ENCODE measurements at places on chromosomes 6 and 20.

- no peak for DNase-seq
Measured at GRCh38 chr6:24987446-24988115, 51.8 kb upstream of the RIPOR2 start.

- DNase-seq = peak; percentile 15
Measured at GRCh38 chr20:3330046-3330741, 77.3 kb downstream of the DNAAF9 start.

- peak; percentile 62 for DNase-seq
Measured at GRCh38 chr6:14658886-14659561, 541.5 kb downstream of the CD83 start.

DNA sequence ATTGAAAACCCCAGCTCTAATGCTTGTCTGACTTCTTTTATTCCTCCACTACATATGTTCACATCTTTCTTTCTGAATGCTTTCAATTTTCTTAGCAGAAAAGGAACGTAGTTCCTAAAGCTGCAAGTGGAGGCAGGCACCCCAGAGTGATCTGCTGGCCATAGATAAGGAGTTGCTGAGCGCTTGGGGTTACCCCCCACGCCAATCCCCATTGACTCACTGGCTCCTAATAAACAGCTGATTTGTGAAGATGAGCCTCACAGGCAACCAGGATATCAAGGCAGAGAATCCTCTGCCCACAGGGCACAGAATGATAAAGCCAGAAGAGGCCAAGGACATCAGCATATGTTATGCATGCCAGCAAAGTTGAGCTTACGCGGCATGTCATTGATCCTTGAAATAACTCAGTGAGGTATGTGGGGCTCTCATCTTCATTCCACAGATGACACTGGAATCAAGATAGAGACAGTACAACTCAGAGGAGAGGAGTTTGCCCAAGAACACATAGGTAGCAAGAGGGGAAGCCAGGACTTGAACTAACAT, 129.1 kb upstream of the PTPRT start:
- DNase-seq = no peak

GRCh38 chr6:3165631-3166534, 8.5 kb upstream of the TUBB2A start:
- peak; percentile 72 for DNase-seq

- DNase-seq = no peak
Measured at GRCh38 chr20:41900201-41900691, 282.1 kb upstream of the CHD6 start.

GRCh38 chr6:141472162-141472928, 660.4 kb upstream of the GJE1 start:
- no peak for DNase-seq

DNA sequence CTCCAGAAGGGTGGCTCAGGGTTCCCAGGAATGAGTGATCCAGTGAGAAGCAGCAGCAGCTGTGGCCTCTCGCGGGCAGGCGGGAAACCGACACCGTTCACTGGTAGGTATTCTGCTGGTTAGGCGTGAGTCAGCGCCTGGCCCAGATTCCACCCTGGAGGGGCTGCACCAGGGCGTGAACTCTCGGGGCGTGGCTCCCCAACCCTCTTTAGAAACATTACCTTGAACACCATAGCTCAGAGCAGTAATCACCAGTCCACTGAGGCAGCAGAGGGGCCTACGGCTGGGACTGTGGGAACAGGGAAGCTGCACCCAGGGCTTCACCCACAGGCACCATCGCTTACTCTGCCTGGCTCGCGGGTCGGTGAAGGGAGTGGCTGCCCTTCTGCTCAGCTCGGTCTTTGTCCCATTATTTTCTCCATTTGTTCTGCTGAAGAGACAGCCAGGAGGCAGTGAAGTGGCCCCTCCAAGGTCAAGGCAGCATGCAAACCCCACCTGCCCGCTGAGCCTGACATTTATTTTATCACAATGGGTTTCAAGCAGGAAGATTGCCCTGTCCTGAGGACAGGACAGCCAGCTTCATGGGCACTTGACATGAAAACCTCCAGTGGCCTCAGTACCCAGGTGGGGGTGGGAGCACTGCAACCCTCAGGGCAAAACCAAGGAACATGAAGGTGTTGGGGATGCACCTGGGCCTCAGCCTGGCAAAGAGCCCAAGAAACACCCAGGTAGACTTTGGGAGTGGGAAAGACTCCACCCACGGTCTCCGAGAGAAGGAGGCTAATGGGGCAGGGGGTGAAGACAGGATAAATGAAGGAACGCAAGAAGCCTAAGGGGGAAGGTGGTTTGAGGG, 51.0 kb upstream of the CD93 start:
- no peak for DNase-seq

DNA sequence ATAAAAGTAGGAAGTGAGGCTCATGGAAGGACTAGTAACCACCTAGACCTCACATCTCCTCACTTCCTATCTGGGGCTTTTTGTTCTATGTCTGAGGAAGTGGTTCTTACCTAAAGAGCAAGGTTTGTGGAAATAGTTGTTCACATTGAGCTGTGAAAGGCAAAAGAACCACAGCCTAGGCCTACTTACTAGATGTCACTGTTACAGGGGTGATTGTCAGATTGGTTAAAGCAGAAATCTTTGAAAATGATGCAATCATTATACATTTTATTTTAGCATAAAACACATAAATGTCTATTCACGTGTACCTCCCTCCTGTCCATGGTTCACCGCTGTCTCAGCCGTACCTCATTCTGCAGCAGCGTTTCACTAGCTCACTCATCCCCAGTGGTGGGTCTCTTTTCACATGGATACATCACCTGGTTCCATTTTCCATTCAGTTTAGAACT, 268.8 kb downstream of the TMEM242 start:
- DNase-seq = no peak

- DNase-seq = no peak
Measured at GRCh38 chr6:1153696-1154245, 158.1 kb upstream of the FOXQ1 start.

DNA sequence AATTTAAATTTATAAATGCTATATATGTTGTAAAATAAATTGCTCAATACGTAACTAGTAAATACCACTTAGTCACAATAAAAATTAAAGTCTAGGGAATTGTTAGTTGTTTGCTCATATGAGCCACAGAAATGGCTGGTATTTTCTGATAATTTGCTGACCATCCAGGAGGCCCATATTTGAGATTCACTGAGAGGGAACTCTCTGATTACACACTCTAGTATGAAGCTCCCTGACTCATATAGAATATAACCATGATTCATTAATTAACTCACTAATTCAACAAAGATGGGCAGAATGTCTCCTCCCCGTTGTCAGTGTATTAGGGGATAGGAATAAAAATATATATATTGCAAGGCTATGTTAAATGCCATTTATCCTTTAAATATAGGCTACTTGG, 46.6 kb upstream of the TMEM30A start:
- peak; percentile 96 for DNase-seq

- peak; percentile 56 for DNase-seq
Measured at GRCh38 chr20:54067606-54068174, 2.7 kb downstream of the BCAS1 start.

DNA sequence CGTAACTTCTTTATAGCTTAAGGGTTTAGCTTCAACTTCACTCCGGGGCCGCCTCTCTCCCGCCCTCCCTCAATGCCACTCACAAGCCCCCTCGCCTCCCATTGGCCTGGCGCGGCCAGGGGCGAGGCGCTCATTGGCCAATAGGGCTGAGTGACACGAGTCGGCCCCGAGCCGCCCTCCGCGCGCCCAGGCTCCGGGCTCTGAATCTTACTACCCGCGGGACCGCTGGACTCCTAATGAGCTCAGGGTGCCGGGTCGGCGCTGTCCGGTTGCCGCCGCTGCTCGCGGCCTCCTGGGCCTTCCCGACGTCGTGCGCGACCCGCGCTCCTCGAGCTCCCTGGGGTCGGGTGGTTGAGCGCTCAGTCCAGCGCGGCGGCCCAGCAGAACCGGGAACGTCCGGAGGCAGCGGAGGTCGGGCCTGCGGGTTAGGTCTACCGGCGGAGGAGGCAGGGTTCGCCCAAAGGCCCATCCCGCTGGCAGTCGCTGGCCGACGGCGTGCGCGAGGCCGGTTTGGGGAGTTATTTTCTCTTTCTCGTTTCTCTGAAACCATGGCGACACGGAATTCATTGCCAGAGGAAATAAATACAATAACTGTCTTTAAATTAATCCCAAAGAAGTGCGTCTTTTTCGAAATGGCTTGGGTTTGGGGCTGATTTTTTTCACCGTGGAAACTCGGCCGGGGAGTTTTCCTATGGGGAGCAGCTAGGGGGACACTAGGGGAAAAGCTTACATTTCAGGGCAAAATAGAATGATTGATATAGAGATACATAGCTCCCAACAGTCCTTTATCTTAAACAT, at the start of gene SIM1:
SIM1 (minus strand) TSS at position 19 of the 798 bp plus-strand sequence. CDS start 1,453 bp downstream, outside the sequence.
- peak; percentile 96 for DNase-seq

- no peak for DNase-seq
Measured at GRCh38 chr20:49969946-49970345, 12.8 kb upstream of the SNAI1 start.

DNA sequence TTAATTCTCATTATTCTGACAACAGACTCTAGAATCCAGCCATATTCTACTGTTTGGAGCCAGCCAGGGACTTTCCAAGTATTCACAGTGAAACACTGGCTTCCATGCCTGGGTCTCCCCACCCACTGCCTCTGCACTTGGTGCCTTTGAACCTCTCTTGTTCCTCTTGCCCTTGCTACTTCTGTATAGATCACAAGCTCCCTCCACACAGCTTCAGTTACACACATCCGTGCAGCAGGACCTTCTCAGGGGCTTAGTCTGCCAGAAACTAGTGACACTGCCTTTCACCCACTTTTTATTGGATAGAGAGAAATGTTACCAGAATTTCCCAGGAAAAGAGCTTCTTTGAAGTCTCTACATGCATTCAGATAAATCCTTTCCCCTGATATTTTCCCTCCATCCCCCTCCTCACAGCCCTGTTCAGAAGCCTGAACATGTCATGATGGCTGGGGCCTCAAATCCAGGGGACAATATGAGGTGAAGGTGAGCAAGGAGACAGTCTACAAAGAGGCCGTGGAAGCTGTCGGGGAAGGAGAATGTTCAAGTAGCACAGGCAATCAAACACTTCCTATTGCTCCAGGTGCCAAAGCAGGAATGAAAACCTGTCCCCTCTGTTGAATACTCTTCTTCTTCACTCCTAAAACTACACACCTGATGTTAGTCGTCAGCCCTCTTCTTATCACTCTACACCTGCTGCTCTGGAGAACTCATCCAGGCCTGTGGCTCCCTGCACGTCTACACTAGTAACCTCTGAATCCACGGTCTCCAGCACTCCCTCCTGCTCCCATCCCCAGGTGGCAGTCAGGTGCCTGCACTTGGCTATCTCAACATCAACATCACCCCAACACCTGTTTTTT, 20.2 kb upstream of the HLA-DOA start:
- no peak for DNase-seq

GRCh38 chr6:551405-551804, 105.5 kb downstream of the HUS1B start:
- DNase-seq = peak; percentile 46

DNA sequence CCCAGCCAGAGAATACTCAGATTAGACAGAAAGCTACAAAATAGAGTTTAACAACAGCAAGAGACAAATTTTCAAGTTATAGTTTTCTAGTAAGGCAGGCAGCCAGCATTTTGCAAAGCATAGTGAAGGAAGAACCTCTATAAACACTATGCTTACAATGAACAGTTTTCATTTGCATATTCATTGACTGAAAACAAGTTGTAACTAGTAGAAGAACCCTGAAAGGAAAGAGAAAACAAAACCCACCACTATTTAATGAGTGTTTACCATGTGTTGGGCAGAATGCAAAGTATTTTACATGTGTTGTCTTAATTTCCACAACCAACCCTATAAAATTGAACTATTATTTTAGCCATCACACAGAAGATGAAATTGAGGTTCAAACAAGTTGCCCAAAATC, 196.1 kb downstream of the UBE3D start:
- DNase-seq = no peak

DNA sequence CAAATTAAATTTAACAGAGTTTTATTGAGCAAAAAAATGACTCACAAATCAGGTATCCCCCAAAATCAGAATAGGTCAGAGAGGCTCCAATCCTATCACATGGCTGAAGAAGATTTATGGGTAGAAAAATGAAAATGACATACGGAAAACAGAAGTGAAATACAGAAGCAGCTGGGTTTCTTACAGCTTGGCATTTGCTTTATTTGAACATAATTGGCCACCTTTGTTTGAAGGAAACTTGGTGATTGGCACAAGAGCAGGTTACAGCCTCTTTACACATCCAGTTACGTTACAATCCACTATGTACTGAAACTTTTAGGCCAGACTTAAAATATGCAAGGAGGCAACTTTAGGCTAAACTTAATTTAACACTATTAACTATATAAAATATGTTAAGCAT, 11.7 kb upstream of the TREM2 start:
- no peak for DNase-seq

GRCh38 chr6:149169761-149170511, 147.6 kb upstream of the TAB2 start:
- no peak for DNase-seq

DNA sequence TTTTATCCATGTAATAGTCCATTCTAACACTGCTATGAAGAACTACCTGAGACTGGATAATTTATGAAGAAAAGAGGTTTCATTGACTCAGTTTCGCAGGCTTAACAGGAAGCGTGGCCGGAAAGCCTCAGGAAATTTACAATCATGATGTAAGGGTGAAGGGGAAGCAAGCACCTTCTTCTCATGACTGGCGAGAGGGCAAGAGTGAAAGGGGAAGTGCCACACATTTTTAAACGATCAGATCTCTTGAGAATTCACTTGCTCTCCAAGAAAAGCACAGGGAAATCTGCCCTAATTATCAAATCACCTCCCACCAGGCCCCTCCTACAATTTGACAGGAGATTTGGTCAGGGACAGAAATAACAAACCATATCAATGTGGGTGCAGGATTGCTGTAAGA, 859.7 kb downstream of the EPHA7 start:
- DNase-seq = no peak

DNA sequence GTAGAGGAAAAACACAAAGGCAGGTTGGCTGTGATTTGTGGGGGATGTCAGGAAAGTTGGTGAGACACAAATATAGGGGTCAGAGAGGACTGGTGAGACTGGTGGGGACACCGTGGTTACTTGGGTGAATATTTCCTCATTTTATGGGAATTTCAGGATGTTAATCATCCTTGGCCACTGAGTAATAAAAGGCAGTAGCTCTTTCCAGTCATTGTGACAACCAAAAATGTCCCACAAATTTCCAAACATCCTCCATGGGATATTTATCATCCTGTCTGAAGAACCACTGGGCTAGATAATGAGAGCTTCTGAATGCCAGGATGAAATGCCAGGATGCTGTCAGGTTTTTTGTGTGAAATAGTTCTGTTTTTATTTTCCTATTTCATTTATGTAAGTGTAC, 374.1 kb downstream of the CD109 start:
- peak; percentile 83 for DNase-seq

DNA sequence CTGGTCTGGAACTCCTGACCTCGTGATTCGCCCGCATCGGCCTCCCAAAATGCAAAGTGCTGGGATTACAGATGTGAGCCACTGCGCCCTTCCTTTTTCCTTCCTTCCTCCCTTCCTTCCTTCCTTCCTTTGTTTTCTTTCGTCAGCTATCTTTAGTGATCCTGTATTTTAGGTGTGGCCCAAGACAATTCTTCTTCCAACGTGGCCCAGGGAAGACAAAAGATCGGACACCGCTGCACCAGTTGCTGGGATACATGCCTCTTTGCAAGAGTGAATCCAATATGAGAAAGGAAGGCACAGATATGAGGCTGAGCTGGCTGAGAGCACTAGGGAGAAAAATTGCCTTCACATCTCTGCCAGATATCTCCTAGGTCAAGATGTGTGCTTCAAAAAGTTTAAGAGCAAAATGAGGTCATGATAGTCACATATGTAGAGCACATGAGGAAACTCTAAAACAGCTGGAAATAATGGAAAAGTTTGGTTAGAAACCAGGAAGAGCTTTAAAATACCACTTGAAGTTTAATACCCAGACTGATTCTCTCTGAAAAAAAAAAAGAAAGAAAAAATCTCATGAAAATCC, 41.8 kb downstream of the OR2B2 start:
- no peak for DNase-seq
